ENCODE measurements at places on chromosomes 1 and 21.

DNA sequence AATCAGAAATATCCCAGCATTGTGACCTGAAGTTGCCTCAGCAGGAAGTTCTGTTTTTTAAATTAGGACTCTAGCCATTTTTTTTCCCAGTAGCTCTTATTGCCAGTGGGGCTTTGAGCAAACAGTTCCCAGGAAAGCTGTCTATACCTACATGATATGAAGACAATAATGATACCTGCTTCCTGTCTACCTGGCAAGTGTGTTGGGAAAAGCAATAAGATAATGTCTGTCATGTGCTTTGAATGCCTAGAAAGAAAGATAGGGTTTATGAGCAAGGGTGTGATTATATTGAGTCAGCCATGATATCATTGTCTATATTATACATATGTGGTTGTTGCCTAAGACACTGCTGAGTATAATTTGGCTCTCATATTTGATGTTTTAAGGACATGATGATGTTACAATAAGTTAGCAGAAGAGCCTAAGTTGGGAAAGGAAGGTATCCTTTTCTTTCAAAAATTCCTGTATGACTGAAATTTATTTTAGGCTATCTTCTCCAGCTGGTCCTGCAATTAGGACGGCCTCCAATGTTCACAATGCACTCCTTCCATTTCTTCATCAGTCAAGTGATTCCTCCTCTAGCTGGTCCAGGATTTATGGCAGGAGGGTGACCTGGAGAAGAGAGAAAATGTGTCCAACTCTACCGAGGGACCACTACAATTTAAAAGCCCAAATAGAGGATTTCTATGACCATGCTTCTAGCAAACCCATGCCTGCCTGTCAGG, 99.6 kb upstream of the CDC42BPA start:
- DNase-seq: no peak

DNA sequence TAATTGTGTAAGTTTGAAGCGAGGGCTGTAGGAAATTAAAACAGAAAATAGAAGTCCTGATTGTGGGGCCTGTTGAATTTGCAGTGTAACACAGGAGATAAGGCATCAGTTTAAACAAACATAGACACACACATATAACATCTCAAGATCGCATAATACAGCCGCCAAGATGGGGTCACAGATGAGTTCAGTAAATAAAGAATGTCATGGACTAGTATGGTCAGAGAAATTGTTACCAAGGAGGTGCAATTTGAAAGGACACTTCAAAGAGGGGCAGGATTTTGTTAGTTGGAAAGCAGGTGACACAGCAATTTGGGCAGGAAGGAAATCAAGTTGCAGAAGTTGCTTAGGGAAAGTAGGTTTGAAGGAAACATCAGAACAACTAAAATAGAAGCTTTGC, 450.0 kb downstream of the USP25 start:
- DNase-seq: no peak

- no peak for DNase-seq
These were observed 677 bp downstream of the PRKAA2 start for GRCh38 chr1:56645677-56646305.

DNA sequence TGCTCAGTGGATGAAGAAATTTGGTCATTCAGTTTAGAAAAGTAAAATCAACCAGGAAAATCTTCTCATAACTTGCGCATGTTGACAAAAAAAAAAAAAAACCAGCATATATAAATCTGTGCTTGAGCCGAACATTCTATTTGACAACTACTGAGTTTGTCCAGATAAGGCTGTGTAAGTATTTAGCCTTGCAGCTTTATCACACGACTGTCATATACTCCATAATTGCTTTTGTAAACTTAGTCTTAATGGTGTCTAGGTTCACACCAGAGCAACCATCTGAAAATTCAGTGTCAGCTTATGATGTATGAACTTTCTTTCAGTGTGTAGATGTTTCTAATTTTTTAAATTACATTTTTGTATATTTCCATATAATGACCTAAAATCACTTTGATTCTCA, 1173.8 kb upstream of the TMPRSS15 start:
- DNase-seq: no peak

GRCh38 chr1:86460998-86461397, 7.7 kb upstream of the CLCA1 start:
- DNase-seq: no peak

DNA sequence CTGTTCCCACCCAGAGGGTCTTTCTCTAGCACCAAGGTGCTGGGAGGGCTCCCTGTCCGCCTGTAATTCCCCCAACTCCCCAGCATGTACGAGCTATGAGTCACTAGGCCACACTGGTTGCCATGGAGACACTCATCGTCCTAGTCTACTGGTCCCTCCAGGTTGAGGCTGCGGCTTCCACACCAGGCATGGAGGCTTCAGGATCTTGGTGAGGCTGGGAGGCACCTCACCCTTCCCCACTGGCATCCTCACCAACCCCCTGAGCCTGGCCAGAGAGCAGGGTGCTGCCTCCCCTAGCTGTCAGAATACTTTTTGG, 75.6 kb upstream of the KAZN start:
- peak; percentile 84 for DNase-seq

- peak; percentile 22 for DNase-seq
These were observed 372.5 kb upstream of the ST6GALNAC5 start for GRCh38 chr1:76494807-76495206.

DNA sequence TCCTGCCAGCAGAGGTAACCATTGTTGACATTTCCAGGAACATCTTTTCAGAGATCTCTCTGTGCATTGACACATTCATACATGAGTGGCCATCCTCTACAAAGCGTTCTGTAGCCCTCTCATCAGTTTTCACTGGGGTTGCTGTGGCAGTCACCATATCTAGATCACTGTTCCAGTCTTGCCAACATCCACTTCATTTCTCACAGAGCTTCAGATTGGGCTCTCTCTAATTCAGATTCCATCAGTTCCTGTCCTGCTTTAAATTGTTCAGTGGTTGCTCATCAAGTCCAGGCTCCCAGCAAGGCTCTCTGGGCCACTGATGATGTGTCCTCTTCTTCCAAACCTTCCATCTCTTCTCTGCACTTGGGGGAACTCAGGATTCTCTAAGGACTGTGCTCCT, 173.7 kb downstream of the KCNJ6 start:
- DNase-seq: no peak

DNA sequence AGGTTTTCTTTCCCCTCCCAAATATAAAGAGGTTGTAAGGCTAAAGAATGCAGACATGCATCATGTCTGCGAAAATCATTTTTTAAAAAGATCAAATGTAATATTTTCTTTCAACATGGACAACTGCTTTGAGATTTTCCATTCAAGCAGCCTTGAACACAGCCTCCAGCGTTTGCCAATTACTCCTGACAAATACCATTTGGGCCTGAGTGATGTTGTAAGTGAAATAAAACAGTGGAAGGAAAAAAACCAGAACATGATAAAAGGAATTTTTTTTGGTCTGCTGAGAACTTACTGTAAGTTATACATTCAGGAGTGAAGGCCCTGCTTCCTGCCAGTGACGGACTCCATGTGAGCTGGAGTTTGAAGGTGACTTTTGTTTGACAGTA, 37.2 kb downstream of the SETD4 start:
- no peak for DNase-seq

DNA sequence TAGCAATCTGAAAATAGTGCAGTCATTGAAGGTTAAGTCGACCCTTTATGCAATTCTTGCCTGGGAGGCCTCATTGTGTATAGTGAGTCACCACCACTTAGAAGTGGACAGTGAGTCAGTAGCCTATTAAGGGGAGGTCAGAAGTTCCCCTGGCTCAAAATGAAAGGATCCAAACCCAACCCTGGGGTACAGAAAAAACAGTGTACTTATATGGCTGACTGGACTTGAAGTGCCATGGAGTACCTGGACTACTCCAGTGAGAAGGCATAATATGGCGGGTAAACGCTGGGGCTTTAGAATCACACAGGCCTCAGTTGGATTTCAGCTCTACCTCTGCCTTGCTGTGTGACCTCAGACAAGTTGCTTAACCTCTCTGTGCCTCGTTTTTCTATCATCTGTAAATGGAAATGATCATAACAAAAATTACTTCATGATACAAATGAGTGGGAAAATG, 2.2 kb upstream of the BCL9 start:
- peak; percentile 94 for DNase-seq

DNA sequence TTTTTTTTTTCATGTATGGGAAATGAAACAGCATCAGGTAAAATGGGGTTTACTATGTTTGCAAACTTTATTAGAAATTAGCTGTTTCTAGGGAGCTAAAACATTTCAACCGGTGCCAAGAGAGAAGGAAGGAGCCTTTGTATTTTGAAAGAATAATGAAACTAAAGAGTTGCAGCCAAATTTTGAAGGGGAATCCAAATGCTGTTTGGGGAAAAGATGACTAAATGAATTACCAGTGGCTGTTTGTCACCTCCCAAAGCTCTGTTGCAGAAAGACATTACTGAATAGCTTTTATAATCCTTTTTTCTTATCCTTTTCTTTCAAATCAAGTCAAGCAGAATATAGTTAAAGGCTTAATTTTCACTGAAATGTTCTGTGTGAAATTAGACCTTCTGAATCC, 591.3 kb upstream of the ADGRL2 start:
- no peak for DNase-seq

DNA sequence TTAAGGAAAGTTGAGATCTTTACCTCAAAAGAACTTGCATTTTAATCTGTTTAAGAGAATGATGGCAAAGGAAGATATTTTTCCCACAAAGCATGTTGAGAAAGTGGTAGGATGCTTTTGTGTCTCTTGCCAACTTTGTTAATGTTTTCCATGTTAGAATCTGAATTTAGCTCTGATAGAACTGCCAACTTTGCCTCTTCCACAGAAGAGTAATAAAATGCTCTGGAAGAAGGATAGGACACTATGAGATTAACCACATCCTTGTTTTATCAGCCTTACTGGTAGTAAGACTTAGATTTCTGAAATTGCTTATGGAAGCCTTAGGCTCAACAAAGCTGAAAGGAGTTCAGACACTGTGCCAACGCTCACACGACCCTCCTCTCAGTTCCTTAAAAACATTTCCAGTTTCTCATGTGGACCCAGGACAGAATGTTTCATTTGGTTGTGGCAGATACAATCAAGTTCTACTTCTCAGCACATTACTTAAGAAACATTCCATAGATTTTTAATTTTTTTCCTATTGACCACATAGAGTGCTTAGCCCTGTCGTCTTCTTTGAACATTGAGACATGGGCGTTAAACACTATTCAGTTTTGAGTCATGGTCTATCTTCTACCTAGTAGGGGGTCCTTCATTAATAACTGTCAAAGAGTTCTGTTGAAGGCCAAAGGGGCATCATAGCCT, 59.0 kb downstream of the MTR start:
- peak; percentile 71 for DNase-seq

- peak; percentile 58 for DNase-seq
These were observed 948 bp downstream of the STK40 start for GRCh38 chr1:36384542-36385409.

DNA sequence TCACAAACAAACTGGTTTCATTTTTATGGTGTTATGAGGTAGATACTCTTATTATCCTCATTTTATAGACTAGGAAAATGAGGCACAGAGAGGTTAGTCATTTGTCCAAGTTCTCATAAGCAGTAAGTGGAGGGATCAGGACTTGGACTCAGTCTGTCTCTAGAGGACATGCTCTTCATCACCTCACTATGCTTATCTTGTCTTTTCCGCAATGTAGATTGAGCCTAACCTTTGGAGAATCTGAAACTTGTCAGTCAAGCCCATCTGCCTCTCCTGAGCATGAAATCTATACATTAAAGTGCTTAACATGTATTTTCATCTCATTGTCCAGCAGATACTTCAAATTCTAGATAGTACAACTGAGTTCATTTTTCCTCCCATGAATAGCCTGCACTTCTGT, 11.8 kb upstream of the CDC14A start:
- no peak for DNase-seq

- peak; percentile 60 for DNase-seq
These were observed 7.4 kb upstream of the ATP2B4 start for GRCh38 chr1:203619091-203619780.

GRCh38 chr1:25197235-25197975, 34.9 kb downstream of the SYF2 start:
- DNase-seq: no peak

GRCh38 chr1:33723251-33723650, 140.6 kb upstream of the HMGB4 start:
- no peak for DNase-seq

GRCh38 chr1:155012026-155012546, 9.5 kb downstream of the ZBTB7B start:
- peak; percentile 34 for DNase-seq

- no peak for DNase-seq
These were observed 32.7 kb upstream of the ENAH start for GRCh38 chr1:225685476-225686176.

DNA sequence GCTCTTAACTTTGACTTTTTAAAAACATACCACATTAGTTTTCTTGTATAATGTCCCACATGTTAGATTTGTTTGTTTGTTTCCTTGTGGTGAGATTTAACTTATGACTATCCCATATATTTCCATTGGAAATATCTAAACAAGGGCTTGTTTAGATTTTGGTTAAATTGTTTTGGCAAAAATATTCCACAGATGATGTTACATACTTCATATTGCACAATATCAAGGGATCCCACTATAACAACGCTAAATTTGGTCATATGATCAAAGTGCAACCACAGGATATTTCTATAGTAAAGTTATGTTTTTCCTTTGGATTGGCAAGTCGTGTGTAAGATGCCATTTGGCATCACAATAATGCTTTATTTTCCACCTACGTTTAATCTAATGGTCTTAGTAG, 396.7 kb downstream of the TGFB2 start:
- DNase-seq: no peak

GRCh38 chr1:28877132-28877781, 37.1 kb upstream of the EPB41 start:
- DNase-seq: peak; percentile 85

DNA sequence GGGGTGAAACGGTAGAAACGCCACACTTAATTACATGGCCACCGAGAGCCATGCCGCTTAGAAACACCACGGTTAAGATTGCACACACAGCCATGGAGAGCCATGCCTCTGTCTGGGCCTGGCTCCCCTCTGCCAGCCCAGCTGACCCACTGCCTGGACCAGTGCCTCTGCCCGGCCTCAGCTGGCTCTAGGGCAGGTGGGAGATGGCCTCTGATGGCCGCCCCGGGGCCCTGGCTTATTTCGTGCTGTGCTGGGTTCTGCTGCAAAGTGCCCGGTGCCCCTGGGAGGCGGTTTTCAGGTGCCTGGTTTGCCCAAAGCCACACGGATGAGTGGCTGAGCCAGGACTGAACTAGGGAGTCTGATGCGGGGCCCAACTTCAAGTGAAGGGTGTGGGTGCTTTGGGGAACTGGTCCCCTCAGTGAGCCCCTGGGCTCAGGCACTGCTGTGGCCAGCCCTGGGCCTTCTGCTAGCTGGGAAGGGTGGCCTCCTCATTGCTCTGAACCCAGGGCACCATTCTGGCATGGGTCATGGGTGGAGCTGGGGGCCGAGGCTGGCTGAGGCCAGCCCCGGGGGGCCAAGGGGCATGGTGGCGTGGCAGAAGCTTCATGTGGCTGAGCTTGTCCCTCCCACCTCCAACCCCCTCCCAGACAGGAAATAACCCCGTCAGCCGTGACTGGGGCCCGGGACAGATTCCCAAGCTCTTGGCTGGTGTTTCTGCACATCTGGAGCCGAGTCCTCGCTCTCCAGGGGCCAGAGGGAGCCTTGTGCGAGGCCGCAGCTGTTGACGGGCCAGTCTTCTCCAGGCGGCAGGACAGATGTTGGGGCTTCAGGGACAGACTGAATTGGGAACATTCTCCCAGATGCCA, 1.9 kb upstream of the GPR153 start:
- no peak for DNase-seq
